GM23338 (cell line): ENCODE measurements at places on chromosomes 13 and 19. TPM values are rescaled to one million over a fixed set of nuclear protein-coding genes. Genes with fewer than 3 reads are reported as not detected.

Gene GRIK5
- total RNA-seq: 34.3 and 42.5 TPM in 2 replicates

Gene DCLK1
- total RNA-seq: 57.7 and 62.8 TPM in 2 replicates

Gene ADAMTS10
- 25.9 and 29.0 TPM in 2 replicates for total RNA-seq

Gene DPY19L3
- total RNA-seq: 43.3 and 46.6 TPM in 2 replicates

Gene UTP14C
- 22.9 and 25.9 TPM in 2 replicates for total RNA-seq

Gene MEX3D
- total RNA-seq: 78.1 and 94.9 TPM in 2 replicates

Gene IGFL3
- not detected in 2 replicates for total RNA-seq
